Activated CD8-positive, alpha-beta memory T cell treated with anti-CD3 and anti-CD28 coated beads, Interleukin-2, amount 10 ng/mL, durations not matched to agents 7 days and 5 days (primary cell): ENCODE measurements at places on chromosomes 1 and 21. TPM values are rescaled to one million over a fixed set of nuclear protein-coding genes. Genes with fewer than 3 reads are reported as not detected.

PDPN gene
- not detected for total RNA-seq

GRCh38 chr1:163796394-163796821 lies 474.7 kb downstream of the NUF2 start:
- DNase-seq: no peak
- no peaks in the 10 kb centered on the region for H3K27me3 ChIP-seq
- no peaks in the 10 kb centered on the region for H3K4me1 ChIP-seq
- H3K4me3 ChIP-seq: no peak overlapping the region

RGSL1 gene
- not detected for total RNA-seq

DNA sequence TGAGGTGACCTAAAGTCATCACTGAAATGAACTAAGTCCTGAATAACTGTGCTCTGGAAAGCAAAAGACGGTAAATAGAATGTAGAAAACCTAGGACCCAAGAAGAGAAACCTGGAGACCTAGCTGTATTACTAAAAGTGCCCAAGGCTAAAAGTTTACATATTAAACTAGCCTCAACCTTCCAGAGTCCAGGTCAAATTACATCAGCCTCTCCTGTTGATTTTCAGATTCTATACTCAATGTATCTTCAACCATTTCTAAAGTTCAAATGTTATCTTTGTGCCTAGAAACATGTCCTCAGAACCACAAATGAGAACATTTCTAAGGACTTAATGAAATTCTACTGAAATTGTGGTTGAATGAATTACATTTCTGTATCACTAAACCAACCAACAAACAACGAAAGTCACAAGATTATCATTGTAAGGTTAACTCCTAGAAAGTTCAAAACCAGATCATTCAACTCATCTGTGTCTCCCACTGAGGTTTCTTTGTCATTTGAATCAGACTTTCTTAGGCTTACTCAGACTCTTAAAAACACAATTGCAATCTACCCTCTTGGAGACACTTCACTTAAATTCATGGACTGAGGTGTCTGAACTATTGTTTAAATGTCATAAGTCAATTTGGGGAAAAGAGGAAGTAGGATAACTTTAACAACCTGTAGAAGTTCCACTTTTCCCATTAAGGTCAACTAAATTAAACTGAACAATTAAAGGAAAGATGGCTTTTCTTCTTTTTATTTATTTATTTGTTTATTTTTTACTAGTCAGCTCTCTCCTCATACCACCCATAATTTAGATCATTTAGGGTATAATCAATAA lies 207.7 kb downstream of the BARHL2 start:
- peaks cover 2% of the 10 kb centered on the region for H3K27me3 ChIP-seq
- no peaks in the 10 kb centered on the region for H3K36me3 ChIP-seq
- H3K4me1 ChIP-seq: peaks cover 2% of the 10 kb centered on the region
- H3K27ac ChIP-seq: no peak overlapping the region
- no peak overlapping the region for H3K4me3 ChIP-seq
- no peak for DNase-seq
